G401 (cell line): ENCODE measurements at places on chromosomes 13 and 19.

- no peak for DNase-seq
These were observed 357.2 kb downstream of the DLEU7 start for GRCh38 chr13:50485979-50486935.

- DNase-seq: no peak
These were observed 457.3 kb downstream of the EFNB2 start for GRCh38 chr13:106078191-106078590.

- DNase-seq: no peak
These were observed 483.3 kb upstream of the SPRY2 start for GRCh38 chr13:80824229-80824628.

GRCh38 chr19:51123802-51124201 lies 904 bp upstream of the SIGLEC9 start:
- no peak for DNase-seq

GRCh38 chr13:43245374-43245964 lies 222.1 kb downstream of the DNAJC15 start:
- DNase-seq: no peak

DNA sequence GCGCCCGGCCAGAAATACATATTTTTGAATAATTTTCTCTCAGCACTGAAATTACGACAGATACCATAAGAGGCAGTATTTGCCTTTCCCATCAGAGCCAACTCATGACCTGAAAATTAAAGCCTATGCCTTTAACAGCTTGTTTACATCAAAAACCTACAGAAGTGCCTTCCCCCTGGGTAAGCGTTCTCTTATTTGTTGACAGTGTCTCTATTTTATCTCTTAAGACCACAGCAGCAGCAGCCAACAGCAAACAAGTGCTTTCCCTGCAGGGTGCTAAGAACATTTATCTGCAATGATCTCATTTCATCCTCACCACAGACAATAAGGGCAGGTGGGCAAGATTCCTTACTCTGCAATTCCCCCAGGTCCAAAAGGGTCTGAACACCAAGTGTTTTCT lies 6.0 kb downstream of the AKAP8L start:
- DNase-seq: peak; percentile 37

GRCh38 chr19:42255766-42256745 lies 1.1 kb upstream of the ERF start:
- DNase-seq: peak; percentile 78

DNA sequence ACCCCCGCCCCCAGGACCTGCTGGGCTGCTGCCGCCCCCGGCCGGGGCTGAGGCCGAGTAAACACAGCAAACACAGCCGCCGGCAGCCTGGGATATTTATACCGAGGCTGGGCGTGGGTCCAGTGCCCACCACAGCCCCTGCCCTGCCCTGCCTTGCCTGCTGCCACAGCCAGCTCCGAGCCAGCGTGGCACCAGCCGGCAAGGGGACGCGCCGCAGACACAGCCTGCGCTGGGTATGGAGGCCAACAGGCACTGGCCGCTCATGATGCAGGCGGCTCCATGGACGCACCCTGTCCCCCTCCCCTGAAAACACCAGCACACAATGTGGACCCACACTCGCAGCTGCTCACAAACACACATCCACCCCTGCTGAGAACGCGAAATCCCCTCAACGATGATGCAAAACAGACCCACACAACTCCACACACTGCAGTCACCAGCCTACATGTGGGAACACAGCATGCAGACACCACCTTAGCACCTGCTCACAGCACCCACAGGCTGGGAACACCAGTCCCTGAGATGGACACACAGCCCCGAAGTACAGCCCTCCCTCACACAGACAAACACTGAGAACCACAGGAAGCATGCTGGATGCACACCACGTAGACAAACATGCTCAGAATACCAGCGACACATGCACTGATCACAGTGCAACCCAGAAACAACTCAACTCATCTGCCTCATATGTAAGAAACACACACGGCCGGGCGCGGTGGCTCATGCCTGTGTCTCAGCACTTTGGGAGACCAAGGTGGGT lies 16.2 kb downstream of the CCDC97 start:
- no peak for DNase-seq

- no peak for DNase-seq
These were observed 135.2 kb downstream of the TSHZ3 start for GRCh38 chr19:31214086-31214485.

DNA sequence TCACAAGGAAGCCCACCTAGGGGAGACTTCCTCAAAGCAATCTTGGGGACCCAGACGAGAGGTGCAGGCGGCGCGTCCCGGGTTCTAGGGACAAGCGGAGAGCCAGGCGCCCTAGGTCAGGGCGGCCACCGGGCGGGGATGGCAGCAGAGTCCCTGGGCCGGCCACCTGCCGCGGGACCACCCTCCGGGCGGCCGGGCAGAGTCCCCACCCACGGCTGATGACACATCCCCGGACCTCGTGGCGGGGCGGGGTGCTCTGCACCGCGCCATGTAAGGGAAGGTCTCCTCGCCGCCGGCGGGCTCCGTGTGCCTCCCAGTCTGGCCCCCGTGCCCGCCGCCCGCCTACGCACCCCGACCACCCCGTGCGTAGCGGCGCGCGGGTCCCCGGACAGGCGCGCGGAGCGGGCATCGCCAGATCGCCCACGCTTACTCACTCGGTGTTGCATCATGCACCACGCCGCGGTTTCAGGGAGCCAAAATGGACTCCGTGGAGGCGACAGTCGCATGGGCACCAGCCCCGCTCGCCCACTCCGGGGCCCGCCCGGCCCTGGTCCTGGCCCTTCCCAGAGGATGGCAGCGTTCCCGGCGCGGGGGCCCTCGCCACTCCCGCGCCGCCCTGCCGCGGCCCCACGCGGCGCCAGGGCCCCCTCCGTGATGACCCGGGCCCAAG lies 643 bp downstream of the SLC7A1 start:
- peak; percentile 49 for DNase-seq
